Activated CD4-positive, alpha-beta T cell treated with anti-CD3 and anti-CD28 coated beads, Interleukin-2, amount 50 U/mL, for 24 hours (primary cell): ENCODE measurements at places on chromosomes 3 and 15.

- no peak for DNase-seq
Measured at GRCh38 chr3:179449636-179450035, 1.6 kb downstream of the GNB4 start.

GRCh38 chr15:81175496-81175895 is 21.2 kb upstream of the IL16 start:
- no peak for DNase-seq

DNA sequence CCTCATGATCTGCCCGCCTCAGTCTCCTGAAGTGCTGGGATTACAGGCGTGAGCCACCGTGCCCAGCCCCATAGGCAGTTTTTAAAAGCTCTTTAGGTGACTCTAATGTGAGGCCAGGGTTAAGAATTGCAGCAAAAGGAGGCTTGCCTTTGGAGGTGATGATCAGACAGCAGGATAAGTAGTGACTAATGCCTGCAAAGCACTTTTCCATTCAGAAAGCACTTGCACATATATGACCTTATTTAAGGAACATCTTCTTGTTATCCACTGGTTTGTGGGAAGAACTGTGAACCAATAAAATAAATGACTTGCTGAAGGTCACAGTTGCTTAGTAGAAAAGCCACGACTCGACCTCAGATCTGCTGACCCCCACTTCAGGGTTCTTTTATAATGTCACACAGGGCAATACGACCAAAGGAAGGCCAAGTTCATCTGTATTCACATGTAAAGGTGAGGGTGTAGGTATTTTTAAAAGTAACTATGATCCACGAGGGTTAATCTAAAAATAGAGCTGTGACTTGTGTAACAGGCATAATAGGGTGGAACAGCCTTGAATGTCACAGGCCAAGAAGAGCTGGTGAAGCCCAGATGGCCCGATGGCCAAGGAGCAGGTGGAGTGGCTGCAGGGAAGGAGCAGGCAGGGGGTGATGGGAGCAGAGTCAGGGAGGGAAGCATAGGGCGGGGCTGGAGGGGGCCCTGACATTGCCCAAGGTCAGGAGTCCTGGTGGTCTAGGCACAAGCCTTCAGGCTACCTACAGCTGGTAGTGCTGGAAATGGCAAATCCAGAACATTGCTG is 24.4 kb downstream of the LARP6 start:
- no peak for DNase-seq

GRCh38 chr15:41971089-41971894 is 1.1 kb downstream of the EHD4 start:
- DNase-seq = peak; percentile 53

- DNase-seq = no peak
Measured at GRCh38 chr15:79657722-79658121, 225.6 kb downstream of the MINAR1 start.

DNA sequence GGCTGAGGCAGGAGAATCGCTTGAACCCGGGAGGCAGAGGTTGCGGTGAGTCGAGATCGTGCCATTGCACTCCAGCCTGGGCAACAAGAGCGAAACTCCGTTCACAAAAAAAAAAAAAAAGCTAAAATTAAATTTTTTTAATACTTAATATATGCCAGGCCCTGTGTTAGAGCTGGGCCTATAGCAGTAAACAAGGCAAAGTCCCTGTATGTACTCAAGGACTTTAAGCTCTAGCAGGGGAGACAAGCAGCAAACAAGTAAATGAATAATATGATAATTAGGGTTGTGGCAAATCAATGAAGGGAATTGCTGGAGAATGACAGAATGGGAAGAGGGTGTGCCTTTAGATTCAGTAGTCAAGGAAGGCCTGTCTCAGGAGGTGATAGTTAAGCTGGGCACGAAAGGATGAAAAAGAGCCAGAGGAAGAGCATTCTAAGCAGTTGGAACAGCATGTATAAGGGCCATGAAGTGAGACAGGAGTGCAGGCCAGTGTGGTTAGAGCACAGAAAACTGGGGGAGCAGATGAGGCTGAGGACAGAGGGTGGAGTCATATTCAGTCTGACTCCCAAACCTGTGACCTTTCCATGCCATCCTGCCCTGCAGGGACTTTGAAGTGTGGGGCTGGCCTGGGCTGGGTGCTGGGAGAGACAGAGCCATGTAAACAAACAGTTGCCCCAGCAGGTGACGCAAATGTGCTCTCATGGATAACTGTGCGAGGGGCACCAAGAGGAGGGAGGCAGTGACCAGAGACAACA is 6.6 kb upstream of the RAF1 start:
- DNase-seq = no peak

- DNase-seq = no peak
Measured at GRCh38 chr15:34714476-34715121, 40.2 kb downstream of the GJD2 start.

GRCh38 chr3:194702545-194702944 is 16.9 kb downstream of the FAM43A start:
- no peak for DNase-seq

GRCh38 chr3:131608296-131608695 is 105.5 kb upstream of the MRPL3 start:
- DNase-seq = no peak

DNA sequence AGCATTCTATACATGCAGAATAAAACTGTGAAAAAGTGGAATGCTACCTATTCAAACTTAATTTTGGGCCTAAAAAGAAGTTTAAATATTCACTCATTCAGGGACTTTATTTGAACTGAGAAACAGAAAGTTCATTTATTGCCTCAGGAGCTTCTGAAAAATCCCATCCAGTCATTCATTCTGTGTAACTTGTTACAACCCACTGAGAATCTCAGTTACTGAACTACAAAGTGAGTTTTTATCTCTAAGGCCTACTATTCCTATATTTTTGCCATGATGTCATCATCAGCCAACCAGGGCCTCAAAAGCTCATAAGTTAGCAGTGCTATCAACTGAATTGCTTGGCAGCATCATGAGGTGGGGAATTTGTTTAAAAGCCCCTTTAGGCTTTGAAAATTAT is 98.0 kb upstream of the BOC start:
- no peak for DNase-seq

DNA sequence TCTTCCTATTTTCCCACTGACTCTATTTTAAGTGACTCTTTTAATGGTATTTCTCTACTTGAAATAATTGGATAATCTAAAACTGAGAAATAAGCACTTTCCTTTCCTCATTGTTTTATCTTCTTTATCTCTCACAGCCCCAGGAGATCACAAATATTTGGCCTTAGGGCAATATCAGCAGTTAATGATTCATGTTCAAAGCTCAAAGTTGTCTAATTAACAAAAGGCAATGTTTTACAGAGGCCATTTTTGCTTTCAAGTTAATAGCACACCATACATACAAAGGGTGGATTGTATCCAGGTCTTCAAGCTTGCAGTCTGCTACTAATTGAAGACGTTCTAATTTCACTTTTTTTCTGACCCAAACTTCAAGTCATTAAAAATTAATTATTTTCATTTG is 120.1 kb downstream of the LRRN1 start:
- no peak for DNase-seq

DNA sequence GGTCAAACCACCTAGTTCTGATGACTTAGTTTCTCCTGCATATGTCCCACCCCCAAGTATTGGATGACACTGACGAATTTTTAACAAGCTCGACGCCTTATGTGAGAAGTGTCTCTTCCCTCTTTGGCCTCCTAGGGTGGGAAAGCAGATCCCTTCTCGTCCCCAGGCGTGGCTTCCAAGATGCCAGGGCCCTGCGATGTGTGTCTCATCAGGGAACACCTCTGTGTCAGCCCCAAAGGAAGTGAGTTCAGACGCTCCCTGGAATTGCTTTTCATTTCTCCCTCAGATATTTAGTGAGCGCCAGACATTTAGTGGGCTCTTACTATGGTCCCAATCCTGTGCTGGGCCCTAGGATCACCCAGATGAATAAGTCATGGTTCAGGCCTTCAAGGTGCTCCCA is 212.7 kb upstream of the NR2E3 start:
- no peak for DNase-seq

DNA sequence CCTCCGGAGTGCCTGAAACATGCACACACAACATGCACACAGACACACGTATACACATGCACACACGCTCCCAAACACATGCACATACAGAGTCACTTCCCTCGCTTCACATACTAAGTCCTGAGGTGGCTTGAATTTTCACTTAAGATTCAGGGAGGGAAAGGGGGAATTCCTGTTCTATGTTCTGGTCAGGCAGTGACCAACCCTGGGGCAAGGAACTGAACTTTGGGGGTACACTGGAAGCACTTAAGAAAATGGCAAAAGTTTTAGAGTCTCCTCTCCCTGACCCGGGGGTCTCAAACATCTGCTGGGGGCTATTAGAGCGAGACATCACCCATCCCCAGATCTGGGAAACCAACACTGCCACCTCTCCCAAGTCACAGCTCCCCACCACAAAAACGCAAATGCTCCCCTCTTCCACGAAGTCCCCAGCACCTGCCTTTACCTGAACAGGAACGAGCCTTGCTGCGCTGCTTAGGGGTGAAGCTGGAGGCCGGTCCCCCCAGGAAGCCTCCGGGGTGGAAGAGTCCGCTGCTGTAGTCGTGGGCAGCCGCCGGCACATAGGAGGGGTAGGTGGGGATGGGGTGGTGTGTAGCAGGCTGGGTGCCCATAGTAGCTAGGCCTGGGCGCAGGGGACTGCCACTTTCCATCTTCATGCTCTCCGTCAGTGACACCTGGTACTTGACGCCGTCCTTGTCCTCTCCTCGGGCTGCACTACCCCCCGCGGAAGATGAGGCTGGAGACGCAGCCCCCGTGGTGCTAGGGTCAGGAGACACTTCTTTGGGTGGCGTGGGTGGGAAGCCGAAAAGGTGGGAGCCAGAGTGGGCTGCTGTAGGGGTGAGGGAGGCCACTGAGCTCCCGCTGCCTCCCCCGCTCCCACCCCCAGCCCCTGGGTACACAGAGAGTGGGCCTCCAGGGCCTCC is 7.5 kb downstream of the GATA2 start:
- DNase-seq = no peak
